ENCODE measurements at places on chromosomes 6 and 20. TPM values are rescaled to one million over a fixed set of nuclear protein-coding genes. Genes with fewer than 3 reads are reported as not detected.

Gene C20orf141
- not detected for total RNA-seq

Gene IPCEF1
- total RNA-seq = not detected

Gene HLA-DQB2
- total RNA-seq = not detected

Gene PAK1IP1
- 15.2 TPM for total RNA-seq

Gene PRSS35
- total RNA-seq = 3.0 TPM

Gene F13A1
- total RNA-seq = not detected

Gene SLC35D3
- total RNA-seq = not detected

Gene CASS4
- 25.4 TPM for total RNA-seq

Gene AVP
- not detected for total RNA-seq

Gene SLC17A1
- not detected for total RNA-seq

Gene LST1
- total RNA-seq = not detected

Gene SIRPG
- total RNA-seq = not detected

Gene FKBP1C
- 0.18 TPM for total RNA-seq

Gene MAPK13
- 17.9 TPM for total RNA-seq

Gene PPIL6
- total RNA-seq = 1.1 TPM

Gene PRPH2
- total RNA-seq = 2.7 TPM

Gene SLC17A9
- total RNA-seq = 26.1 TPM

Gene BMP2
- 0.53 TPM for total RNA-seq

Gene HLA-DPA1
- total RNA-seq = 3.7 TPM

Gene GPLD1
- under 0.01 TPM for total RNA-seq

Gene MYB
- 4.0 TPM for total RNA-seq

Gene SLC22A7
- not detected for total RNA-seq

Gene DNAH8
- not detected for total RNA-seq

Gene HLA-DRA
- total RNA-seq = not detected

Gene KCNK15
- not detected for total RNA-seq

Gene RAET1L
- not detected for total RNA-seq

Gene GRIK2
- total RNA-seq = not detected

Gene KCNK5
- not detected for total RNA-seq

Gene RNF182
- 3.9 TPM for total RNA-seq

Gene PIM1
- 18.4 TPM for total RNA-seq

Measured in myometrial cell (primary cell).